ENCODE measurements at places on chromosomes 7 and 10. TPM values are rescaled to one million over a fixed set of nuclear protein-coding genes. Genes with fewer than 3 reads are reported as not detected.

DNA sequence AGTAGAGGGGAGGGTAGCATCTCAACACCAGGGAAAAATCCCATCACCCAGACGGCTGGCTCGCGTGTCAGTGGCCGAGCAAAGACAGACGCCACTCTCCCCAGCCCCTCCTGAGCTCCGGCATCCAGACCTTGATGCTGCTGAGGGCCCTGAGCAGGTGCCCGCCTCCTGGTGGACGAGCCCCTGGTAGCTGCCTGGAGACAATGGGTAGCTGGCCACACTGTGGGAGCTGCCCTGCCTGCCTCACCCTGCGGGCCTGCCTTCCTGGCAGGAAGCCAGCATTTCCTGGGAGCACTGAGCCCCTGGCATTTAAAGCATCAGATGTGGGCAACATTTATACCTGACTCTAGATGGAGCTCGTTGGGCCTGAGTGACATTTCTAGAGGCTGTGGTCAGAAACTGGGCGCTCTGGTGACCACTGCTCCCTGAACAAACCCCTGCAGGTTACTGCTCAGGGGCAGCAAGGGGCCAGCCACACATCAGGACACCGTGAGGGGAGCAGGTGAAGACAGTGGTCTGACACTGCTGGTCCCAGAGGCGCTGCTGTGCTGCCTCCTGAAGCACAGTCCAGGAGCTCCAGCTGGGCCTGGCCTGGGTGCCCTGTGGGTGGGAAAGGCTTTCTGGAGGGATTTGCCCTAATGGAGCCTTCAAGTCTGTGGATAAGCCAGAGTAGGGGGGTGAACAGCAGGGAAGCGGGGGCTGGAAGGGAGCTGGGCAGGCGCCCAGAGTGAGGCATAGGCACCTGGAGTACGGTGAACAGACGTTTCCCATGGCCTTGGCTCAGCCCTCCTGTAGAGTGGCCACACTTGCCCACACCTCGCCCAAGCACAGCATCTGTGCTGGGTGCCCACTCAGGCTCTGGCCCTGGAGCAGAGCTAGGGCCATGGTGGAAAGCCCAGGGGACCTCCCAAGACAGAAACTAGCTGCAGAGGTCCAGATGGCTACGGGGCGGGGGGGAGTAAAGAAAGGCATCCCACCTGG is 138.7 kb downstream of the MAPK8 start:
- peak; percentile 50 for DNase-seq

- peak; percentile 62 for DNase-seq
These were observed 269.6 kb downstream of the ELFN1 start for GRCh38 chr7:1939434-1940401.

GRCh38 chr10:122102869-122103525 is 114.0 kb downstream of the TACC2 start:
- DNase-seq: no peak

The FUOM gene
- 26.9 TPM for polyA plus RNA-seq

The GNAT3 gene
- polyA plus RNA-seq: not detected

- no peak for DNase-seq
These were observed 240.6 kb downstream of the VTI1A start for GRCh38 chr10:112687647-112688046.

The HABP2 gene
- 0.07 TPM for polyA plus RNA-seq

- no peak for DNase-seq
These were observed 195.6 kb downstream of the SKAP2 start for GRCh38 chr7:26668821-26669220.

Measured in right cardiac atrium (tissue), 5 donors.